Stimulated activated CD8-positive, alpha-beta memory T cell treated with anti-CD3 and anti-CD28 coated beads, Interleukin-15, amount 100 ng/mL, for 48 hours (primary cell): ENCODE measurements at places on chromosomes 1 and 21.

DNA sequence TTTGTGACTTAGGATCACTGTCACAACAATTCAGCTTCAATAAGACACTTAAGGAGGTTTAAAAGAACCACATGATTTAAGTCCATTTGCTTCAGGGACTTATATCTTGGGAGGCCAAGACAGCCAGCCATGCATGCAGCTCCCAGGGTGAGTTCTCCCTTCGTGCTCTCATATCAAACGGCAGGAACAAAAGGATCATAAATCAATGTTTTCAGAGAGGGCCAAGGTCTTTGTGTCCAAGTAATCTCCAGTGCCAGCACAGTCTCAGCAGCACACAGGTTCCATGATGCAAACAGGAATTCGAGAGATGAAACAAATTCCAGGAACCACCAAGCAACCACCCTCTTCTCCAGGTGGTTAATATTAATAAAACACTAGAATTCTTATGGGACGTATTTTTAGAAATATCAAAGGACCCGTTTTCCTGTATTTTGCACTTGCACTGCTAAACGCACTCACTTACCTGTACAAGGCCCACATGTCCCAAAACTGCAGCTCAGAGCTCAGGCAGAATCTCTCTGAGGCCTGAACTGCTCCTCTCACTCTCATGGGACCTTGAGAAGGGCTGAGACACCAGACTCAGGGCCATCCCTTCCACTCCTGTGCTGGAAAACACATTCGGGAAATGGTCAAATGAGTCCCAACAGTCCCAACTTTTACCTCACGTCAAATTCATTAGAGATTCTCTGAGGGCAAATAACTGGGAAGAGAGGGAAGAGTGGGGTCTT is 100.0 kb upstream of the RAB4A start:
- DNase-seq: no peak

GRCh38 chr1:101260556-101261350 is 23.9 kb downstream of the S1PR1 start:
- DNase-seq: no peak

GRCh38 chr1:207894704-207895103 is 16.2 kb downstream of the CD34 start:
- DNase-seq: no peak

DNA sequence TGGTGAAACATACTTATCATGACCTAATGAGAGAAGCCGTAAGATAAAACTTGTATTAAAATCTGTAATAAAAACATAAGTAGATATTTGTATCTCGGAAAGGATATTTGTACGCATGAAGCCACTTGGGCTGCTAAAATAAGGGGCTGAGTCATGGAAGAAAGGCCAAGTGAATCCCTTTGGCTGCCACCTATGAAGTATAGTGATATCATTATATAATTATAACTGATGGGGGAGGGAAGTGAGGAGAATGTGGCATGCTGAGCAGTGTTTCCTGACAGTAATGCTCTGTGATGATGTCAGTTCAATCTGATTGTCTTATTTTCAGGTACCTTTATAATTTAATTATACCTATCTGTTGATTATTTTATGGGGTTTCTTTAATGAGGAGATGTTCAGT is 13.6 kb downstream of the RWDD3 start:
- no peak for DNase-seq

DNA sequence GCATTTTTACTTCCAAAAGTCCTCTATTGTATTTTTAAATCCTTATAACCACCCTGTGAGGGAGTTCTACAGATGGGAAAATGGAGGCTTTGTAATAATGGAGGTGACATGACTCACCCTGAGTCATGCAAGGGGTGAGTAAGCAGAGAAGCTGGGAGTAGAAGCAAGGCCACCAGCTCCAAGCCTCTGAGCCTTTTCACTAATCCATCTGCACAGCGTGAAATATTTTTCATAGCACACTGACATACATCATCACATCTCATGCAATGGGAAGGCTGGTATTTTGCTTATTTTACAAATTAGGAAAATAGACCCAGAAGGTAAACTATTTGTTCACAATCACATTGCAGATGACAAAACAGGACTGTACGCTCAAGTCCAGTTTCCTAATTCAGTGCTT is 96.9 kb downstream of the KCNH1 start:
- DNase-seq: no peak

DNA sequence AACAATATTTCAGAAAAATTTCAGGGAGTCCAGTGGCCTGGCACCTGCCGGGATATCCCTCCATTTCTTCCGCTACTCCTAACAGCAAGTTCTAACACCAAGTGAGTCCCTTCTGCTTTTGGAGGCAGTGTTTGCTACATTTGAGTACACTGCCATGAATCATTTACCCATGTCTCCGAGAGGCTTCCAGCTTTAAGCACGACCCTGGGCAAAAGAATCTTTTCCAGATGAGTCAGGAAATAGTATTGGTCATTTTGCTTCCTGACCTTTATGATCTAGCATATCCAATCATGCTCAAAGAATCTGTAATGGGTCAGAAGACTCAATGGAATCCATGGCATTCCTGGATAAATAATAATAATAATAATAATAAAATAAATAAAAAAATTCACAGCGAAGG is 60.7 kb upstream of the FMN2 start:
- DNase-seq: no peak

GRCh38 chr1:204134103-204134502 is 17.7 kb downstream of the ETNK2 start:
- no peak for DNase-seq
